ENCODE measurements at places on chromosomes 3 and 15. TPM values are rescaled to one million over a fixed set of nuclear protein-coding genes. Genes with fewer than 3 reads are reported as not detected.

DNA sequence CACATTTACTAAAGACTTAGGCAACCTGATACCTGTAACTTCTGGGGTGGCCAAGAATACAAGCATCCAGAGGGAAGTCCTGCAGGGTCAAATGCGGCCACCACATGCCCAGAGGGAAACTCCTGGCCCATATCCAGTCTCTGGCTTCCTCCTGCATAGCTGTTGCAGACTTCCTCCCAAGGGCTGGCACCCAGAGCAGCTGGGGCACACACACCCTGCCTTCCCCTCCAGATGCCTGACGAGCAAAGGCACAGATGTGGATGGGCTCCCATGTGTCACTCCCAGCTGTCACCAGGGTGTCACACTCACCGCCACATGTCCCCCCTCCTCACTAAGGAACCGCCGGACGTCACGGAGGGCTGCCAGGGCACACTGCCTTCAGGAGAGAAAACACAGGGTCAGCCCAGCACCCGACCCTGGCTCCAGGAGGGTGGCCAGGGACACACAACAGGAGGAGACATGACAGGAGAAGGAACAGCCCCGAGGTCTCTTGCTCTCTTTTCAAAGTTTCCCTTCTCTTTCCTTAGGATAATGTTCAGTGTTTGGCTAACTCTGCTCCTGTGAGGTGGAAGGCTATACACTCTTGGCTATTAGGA lies 13.2 kb downstream of the PFKFB4 start:
- DNase-seq = no peak

- no peak for DNase-seq
These were observed 111.1 kb downstream of the SNRPN start for GRCh38 chr15:25065876-25066275.

Gene SKOR1
- 0.09 TPM for total RNA-seq

- no peak for DNase-seq
These were observed 76.8 kb downstream of the ADCY5 start for GRCh38 chr3:123371859-123372685.

GRCh38 chr15:100909565-100909964 lies 9.6 kb upstream of the LRRK1 start:
- DNase-seq = no peak

DNA sequence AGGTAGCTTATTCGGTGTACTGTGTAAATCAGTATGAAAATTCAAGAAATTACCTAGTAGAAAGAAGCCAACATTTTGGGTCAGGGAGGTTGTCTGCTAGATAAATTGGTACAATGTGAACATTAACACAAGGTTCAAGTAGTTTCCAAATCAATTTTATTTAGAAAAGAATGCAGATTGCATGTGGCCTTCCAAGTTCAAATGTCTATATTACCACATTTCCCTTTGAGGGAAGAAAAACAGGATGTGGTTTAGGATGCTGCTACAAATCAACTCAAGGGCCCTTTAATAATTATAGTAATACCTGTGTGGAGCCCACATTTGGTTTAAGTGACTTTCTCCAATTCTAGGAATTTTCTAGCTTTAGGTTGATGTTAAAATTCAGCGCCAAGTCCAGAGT lies 57.5 kb downstream of the CADPS start:
- no peak for DNase-seq

GRCh38 chr3:120092474-120092873 lies 1.8 kb downstream of the GSK3B start:
- no peak for DNase-seq
